COLO829 (cell line): ENCODE measurements at places on chromosomes 5 and 9.

DNA sequence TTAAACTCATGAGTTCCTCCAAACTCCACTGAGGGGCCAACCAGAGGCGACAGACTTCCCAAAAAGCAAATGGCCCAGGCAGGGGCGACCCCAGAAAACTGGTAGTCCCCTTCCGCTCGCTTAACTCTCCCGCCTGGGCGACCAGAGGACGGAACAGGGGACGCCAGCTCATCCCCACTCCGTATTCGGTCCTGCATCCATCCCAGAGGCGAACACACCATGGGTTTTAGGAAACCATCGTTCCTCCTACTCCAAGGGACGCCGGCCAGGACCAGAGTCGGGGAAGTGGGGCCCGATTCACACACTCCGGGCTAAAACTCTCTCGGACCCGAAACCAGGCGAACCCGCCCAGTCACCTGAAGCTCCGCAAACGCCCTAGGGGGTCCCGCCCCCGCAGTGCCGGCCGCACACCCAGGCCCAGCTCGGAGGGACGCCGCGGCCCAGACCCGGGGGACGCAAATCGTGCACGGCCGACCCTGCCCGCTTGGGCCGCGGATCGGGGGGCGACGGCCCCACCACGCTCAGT is 478 bp downstream of the TEX10 start:
- DNase-seq: peak; percentile 41

DNA sequence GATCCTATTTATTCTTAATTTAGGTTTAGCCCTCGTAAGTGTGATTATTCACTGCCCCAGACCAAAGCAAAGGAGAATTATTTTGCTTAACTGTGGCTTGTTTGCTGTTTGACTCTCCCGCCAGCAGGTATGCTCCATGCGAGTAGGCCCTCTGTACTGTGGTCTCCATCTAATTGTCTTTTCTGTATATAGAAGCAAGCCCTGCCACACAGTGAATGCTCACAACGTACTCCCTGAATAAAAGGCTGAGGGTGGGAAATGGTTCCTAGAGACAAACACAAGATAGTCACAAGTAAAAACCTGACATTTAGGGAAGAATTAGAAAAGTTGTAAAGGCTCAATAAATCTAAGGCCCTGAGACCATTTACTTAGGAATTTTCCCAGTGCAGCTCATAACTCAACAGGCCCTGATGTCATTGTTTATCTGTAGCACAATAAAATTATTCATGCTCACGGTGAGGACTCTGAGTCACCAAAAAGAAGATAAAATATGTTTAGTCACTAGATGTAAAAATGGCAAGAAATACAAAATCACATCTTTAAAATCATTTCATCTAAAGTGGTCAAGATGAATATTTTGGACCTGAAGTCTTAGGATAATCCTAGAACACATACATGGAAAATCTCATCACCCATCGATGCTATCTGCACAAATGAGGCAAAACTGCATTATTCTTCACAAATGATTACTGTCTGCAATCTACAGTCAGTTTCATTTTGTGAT is 473.2 kb downstream of the ENC1 start:
- peak; percentile 18 for DNase-seq

DNA sequence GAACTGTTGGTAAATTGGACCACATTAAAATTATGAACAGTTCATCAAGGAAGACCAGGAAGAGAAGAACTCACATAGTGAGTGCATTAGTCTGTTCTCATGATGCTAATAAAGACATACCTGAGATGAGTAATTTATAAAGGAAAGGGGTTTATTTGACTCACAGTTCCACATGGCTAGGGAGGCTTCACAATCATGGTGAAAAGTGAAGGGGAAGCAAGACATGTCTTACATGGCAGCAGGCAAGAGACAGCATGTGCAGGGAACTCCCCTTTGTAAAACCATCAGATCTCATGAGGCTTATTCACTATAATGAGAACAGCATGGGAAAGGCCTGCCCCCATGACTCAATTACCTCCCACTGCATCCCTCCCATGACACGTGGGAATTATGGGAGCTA is 135.9 kb upstream of the MAN2A1 start:
- no peak for DNase-seq

DNA sequence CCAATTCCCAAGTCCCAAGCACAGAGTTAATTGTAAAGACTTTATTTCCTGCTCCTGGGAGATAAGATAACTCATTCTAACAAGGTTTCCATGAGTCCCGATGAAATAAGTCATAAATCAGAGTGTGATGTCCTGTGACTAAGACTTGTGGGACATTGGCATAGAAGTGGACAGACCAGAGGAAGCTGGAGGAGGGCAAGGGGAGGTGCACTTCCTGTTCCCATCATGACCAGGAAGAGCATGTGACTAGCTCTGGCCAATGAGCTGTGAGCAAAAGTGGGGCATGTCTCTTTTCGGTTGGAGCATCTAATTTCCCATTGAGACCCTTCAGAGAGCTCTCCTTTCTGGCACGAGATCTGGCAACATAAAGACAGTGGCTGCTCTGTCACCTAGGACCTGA is 100.4 kb downstream of the ZNF354C start:
- DNase-seq: peak; percentile 2

DNA sequence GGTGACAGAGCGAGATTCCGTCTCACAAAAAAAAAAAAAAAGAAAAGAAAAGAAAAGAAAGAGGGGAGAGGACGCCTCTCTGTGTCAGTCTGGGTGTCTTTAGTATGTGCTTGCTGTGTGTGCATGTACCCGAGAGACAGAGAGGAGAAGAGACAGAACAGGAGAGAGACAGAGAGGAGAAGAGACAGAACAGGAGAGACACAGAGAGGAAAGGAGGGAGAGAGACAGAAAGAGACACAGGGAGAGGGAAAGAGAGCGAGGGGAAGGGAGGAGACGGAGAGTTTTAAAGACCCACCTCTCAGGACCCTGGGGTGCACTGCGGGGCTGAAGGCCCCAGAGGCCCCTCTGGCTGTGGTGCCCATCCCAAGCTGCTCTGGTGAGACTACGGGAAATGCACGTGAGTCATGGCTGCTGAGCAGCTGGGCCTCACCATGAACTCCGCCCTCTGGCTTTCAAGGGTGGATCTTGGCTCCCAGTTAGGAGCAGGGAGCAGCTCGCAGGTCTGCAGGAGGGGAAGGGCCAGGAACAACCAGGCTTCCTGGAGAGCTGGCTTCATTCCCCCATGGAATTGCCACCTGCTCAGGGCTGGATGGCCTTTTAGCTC is 7.9 kb downstream of the SLC6A3 start:
- DNase-seq: no peak

GRCh38 chr5:123035360-123035917 is 1.1 kb downstream of the PPIC start:
- DNase-seq: peak; percentile 4
